ENCODE measurements at places on chromosomes 7 and 10. TPM values are rescaled to one million over a fixed set of nuclear protein-coding genes. Genes with fewer than 3 reads are reported as not detected.

GRCh38 chr7:1890289-1891235 lies 220.5 kb downstream of the ELFN1 start:
- no peak for DNase-seq

NHLRC2 gene
- total RNA-seq: 24.6 TPM

DNA sequence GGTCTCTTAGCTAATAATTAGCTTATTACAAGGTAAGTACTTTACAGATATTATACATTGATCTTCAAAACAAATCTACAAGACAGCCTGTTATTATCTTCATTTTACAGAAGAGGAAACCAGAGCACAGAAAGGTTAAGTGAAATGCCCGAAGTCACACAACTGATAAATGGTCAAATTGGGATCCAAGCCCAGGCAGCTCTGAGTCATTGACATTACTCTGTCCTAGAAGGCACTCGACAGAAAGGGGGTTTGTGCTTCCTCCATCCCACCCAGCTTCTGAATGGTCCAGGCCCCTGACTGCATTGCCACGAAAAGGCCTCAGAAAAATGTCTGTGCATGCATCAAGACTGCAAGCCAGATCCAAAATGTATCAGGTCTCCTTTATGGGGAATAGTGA lies 81.3 kb upstream of the ZNF438 start:
- DNase-seq: no peak

AKR1C4 gene
- total RNA-seq: not detected

- DNase-seq: no peak
Observed at GRCh38 chr7:209906-210305, 17.5 kb downstream of the FAM20C start.

GRCh38 chr7:47332681-47333553 lies 249.0 kb downstream of the TNS3 start:
- no peak for DNase-seq

DNA sequence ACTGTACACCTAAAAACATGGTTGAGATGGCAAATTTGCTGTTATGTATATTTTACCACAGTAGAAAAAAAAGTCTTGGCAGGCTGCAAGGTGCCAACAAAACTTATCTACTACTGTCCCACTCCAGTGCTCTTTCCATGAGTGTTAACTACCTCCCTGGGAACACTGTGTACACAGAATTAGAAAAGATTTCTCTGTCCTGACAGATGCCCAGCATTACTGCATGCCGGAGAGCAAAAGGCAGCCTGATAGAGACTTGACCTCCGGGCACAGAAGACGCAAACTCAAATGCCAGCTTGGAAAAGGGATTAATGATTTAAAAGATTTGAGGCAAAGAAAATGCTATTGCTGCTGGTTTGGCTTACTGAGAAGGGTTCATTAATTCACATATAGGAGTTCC lies 228.8 kb downstream of the TMEM178B start:
- DNase-seq: no peak

- no peak for DNase-seq
Observed at GRCh38 chr7:103504505-103505135, 58.6 kb upstream of the SLC26A5 start.

- DNase-seq: no peak
Observed at GRCh38 chr10:75066271-75066670, 45.2 kb upstream of the SAMD8 start.

COL17A1 gene
- total RNA-seq: not detected

GRCh38 chr10:113945075-113945686 lies 90.7 kb downstream of the NHLRC2 start:
- DNase-seq: no peak
